Activated CD4-positive, alpha-beta T cell treated with anti-CD3 and anti-CD28 coated beads for 4 hours (primary cell): ENCODE measurements at places on chromosomes 2 and 18.

- no peak for DNase-seq
Measured at GRCh38 chr2:190726255-190726654, 77.4 kb downstream of the NAB1 start.

DNA sequence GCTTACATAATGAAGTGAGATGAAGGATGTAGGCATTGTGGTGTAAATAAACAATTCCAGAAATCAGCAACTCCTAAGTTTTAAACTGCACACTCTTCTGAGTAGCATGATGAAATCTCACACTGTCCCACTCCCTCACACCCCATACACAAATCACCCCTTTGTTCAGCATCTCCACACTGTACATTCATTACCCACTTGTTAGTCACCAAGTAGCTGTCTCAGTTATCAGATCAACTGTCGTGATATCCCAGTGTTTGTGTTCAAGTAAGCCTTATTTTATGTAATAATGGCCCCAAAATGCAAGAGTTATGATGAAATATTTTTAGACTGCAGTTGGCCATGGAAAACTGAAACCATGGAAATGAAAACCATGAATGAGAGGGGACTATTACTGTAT is 135.7 kb downstream of the GRB14 start:
- DNase-seq = no peak

GRCh38 chr2:144776766-144777165 is 256.8 kb upstream of the ZEB2 start:
- DNase-seq = no peak

- DNase-seq = no peak
Measured at GRCh38 chr2:28354920-28355520, 37.6 kb upstream of the FOSL2 start.

DNA sequence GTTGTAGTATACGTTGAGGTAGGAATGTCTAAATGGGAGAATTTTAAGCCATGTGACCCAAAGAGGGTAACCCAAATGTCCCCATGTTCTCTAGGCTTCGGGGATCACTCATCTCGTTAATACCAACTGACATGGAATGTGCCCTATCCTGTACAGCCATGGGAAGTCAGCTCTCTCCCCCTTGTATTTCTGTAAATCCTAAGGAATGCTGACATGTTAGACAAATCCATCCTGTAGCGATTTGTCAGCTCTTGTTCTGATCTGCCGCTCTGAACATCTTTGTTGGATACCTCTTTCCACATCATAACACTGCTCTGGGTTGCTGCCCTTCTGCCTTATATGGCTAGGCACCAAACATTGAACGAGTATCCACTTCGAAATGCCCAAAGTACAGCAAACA is 350.6 kb downstream of the RND3 start:
- DNase-seq = no peak
